SW480 (cell line): ENCODE measurements at places on chromosomes 2 and 18.

GRCh38 chr2:239311132-239312040, 89.4 kb downstream of the HDAC4 start:
- DNase-seq: no peak

- no peak for DNase-seq
These were observed 40.3 kb downstream of the CRIM1 start for GRCh38 chr2:36395866-36396265.

DNA sequence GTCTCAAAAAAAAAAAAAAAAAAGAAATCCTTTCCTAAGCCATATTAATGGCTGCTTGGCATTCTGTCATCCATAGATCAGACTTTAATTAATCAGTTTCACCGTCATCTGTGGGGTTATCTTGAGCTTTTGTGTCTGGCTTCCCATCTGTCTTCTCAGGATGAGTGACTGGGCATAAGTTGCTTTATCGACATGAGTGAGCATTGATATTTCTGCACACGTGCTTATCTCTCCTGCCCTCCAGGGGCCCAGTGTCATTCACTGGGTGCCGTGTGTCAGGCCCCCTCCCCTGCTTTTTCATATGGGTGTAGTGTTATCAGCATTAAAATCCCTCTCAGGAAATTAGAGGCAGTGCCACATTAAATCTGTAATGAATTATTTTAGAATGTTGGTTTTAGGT, 65.6 kb downstream of the SH3BP4 start:
- no peak for DNase-seq

- no peak for DNase-seq
These were observed 52.4 kb upstream of the SIX3 start for GRCh38 chr2:44889096-44889495.

GRCh38 chr18:23560186-23560585, 26.1 kb downstream of the NPC1 start:
- DNase-seq: no peak

DNA sequence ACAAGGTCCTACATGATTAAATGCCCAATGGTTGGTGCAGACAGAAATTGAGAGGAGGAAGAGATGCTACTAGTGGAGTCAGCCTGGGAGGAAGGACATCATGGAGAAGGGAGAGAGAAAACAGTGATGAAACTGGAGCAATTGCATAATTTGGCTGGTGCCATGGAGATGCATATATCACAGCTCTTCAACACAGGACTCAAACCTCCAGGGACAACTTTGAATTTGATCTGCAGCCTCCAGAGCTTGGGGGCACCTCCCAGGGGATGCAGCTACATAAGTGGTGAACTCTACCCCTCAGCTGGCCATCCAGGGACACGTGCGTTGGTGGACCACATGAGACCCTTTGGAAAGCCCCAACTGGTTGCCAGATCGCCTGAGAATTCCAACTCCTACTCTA, 80.4 kb downstream of the CTAGE1 start:
- no peak for DNase-seq

DNA sequence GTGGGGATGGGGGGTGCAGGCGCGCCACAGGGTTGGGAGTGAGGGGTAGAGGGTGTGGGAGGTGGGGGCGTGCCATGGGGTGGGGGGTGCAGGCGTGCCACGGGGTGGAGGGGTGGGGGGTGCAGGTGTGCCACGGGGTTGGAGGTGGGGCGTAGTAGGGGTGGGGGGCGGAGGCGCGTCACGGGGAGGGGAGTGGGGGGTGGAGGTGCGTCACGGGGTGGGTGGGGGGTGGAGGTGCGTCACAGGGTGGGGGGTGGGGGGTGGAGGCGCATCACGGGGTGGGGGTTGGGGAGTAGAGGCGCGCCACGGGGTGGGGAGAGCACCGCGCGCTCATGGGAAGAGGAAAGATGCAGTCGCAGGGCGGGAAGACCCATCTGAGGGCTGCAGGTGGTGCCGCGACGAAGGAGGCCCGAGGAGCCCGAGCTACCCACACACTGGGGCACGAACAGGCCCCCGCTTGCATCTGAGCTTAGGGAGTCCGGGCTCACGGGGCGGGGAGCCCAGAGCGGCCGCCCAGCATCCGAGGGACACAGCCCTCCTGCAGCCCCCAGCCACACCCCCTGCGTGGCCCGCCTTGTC, 37.5 kb downstream of the SNED1 start:
- no peak for DNase-seq

DNA sequence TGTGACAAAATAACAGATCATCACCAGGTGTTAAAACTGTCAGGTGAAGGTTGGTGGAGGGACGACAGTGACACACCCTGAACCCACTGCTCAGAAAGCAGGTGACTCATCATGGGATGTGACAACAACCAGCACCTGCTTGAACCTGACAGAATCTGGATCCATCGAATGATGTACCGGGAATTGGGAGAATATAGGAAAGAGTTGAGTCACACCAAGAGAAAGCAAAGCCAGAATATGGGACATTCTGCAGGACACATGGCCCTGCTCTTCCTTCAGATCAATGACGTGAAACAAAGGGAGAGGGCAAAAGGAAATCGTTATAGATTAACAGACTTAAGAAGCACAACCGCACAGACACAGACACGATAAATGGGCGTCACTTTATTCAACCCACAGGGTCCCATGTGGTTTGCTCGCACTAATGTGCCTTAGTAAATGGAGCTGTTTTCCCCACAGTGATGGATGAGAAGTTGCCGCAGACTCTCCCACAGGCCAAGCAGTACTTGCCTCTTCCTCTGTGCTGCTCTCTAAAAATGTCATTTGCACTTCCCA, 100.1 kb downstream of the CRACDL start:
- peak; percentile 74 for DNase-seq

- peak; percentile 59 for DNase-seq
These were observed 25.0 kb downstream of the SPEG start for GRCh38 chr2:219459460-219460311.

DNA sequence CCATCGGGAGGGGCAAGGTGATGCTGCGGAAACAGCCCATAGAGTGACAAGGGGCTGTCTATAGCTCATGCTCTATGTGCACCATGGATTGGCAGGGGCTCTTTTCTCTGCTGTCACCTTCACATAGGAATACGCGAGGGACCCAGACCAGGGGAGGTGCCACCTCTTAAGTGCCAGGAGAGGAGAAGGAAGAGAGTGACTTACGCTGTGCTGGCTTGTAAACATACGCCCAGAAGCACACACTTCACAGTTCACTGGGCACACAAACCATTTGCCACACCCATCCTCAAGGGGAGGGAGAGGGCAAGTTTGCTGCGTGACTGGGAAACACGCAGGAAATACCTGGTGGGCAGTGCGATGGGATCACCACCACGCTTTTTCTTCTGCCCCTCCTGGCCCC, 65.1 kb upstream of the GPR45 start:
- peak; percentile 14 for DNase-seq

GRCh38 chr2:215347878-215348277, 36.0 kb downstream of the ATIC start:
- no peak for DNase-seq

DNA sequence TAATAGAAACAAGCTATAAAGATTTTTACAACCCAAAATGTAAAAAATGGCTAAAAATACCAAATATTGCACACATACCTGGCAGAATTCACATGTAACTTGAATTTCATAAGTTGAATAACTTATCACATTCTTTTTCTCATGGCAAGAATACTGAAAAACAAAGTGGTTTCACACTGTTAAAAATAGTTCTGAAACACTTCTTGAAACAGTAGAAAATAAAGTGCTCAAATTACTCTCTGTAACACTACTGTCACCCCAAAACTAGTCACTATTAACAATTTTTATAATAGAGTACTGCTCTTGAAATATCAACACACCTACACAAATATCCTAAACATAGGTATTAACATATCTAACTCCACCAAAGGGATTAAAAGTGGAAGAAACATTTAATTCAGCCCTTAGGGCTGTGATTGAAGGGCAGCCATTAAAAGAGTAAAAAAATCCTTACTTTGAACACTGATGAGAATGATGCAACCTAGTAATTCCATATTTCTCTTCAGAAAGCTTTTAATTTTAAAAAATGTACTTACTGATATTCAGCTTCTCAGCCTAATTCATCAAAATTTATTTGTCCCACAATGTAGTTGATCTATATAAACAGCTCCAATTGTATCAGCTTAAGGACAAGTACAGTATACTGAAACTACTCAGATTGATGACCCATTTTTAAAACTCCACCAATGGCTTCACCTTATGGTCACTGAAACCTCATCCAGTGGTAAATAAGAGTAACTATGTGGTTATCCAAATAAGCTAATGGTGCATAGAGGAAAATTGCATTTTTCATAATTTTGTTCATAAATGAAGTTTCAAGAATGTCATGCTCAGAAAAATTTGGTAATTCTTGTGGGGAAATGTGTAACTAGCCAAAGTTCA, 31.4 kb downstream of the ATF2 start:
- no peak for DNase-seq

- DNase-seq: no peak
These were observed 83.9 kb downstream of the WDSUB1 start for GRCh38 chr2:159202568-159203071.

- no peak for DNase-seq
These were observed 277.3 kb downstream of the PTPRM start for GRCh38 chr18:7844418-7844817.

DNA sequence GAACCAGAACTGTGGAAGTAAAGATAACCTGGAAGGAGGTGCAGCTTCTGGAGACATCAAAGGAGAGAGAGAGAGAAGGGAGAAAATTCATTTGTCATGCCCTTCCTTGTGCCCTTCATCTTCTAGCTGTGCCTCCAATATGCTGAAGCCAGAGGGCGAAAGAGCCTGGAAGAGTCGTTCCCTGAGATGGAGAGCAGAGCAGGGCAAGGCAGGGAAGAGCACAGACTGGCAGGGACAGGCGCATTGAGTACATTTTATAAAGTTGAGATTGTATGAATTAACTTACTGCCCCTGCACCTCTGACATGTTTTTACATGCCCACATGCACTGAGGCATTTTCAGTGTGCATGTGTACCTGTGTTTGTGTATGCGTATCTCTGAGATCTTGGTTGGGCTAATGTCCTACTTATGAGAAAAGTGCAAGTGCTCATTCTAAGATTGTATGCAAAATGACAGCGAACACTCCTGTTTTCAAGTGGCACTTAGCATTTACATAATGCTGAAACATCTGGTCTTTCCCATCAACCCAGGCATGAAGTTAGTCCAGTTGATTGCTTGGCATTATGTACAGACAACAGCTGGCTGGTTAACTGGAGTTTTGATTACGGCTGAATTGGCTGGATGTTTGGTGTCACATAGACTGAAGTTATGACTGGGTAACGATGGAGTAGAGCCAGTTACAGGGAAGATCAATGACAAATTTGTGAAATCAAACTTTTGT, 23.7 kb upstream of the MMADHC start:
- DNase-seq: no peak

GRCh38 chr2:157480182-157480961, 36.5 kb upstream of the CYTIP start:
- no peak for DNase-seq

GRCh38 chr2:8268172-8268783, 413.6 kb upstream of the ID2 start:
- peak; percentile 6 for DNase-seq
